Testis (tissue), 5 donors: ENCODE measurements at places on chromosomes 4 and X.

DNA sequence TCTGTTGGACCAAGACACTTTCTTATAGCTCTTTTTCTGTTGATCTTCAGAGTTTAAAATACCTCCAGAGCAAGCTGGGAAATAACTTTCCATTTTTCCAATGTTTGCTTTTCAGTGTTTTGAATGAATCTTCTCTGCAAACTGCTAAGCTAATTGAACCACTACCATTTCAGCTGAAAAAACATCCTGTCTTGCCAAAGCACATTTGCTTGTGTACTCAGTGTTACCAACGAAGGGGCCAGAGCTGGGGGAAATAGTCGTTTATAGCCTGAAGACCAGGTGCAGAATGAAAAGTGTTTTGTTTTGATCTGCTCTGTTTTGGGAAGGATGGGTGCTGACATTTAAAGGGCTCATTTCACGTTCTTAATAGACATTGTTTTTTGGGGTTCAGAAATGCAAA lies 88.4 kb upstream of the CLNK start:
- peak; percentile 49 for DNase-seq

DNA sequence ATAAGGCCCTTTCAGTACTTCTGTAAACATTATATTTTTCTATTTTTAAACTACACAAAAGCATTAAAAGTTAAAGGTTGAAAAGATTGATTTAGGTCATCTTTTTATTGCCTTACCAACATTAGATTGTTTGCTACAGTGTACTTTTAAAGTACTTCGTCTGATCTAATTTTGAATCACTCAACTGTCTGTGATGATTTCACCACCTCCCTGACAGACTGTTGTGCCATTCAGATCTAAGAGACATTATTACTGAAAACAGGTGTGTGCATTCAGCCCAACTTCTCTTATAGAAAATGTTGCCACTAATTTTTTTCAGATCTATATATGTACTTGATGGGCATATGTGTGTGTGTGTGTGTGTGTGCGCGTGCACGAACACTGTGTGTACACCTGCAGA lies 39.3 kb downstream of the GASK1B start:
- DNase-seq, result no peak

DNA sequence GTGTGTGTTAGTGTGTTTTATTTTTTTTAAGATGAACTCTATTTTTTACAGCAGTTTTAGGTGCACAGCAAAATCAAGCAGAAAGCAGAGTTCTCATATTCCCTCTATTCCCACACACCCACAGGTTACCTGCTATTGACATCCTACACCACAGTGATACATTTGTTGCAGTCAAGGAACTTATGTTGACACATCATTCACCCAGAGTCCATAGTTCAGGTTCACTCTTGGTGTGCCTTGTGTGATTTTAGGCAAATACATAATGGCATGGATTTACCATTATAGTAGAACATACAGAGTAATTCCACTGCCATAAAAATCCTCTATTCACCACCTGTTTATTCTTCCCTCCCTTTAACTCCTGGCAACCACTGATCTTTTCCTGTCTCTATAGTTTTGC lies 28.7 kb downstream of the DIAPH2 start:
- DNase-seq, result no peak

GRCh38 chrX:54748626-54749025 lies 49.4 kb downstream of the ITIH6 start:
- no peak for DNase-seq

GRCh38 chr4:98784947-98785706 lies 126.7 kb upstream of the TSPAN5 start:
- DNase-seq, result no peak

DNA sequence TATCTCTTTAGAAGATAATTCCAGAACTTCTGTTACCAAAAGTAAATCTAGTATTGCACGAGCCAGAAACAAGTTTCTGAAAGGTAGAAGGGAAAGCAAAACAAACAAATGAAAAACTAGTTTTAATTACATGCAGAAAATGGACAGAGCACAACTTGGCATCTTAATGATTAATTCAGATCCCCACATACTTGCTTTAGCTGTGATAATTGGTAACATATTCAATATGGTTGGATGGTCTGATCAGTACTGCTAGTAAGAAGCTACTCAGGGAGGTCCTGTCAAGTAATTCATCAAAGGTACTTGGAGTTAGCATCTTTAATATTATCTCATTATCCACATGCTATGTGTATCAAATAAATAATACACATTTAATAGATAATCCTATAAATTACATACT lies 204.3 kb downstream of the TRAM1L1 start:
- no peak for DNase-seq

GRCh38 chrX:143231492-143231891 lies 205.8 kb downstream of the SPANXN4 start:
- no peak for DNase-seq

DNA sequence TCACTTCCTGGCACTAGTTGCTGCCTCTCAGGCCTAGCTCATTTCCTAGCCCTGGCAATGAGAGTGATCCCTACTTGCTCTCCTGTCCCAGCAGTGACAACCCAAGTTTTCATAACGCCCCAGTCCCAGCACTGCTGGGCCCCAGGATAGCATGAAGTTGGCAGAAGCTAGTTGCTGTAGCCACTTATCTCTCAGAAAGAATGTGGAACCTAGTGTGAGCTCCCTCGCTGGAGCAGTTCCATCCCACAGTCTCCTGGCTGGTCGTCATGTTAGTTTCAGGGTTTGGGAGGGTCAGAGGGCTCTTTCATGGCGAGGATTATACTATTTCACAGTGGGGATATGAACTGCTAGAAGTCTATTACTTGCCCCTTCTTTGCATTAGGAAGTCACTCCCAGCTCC lies 5.1 kb downstream of the PF4 start:
- no peak for DNase-seq

DNA sequence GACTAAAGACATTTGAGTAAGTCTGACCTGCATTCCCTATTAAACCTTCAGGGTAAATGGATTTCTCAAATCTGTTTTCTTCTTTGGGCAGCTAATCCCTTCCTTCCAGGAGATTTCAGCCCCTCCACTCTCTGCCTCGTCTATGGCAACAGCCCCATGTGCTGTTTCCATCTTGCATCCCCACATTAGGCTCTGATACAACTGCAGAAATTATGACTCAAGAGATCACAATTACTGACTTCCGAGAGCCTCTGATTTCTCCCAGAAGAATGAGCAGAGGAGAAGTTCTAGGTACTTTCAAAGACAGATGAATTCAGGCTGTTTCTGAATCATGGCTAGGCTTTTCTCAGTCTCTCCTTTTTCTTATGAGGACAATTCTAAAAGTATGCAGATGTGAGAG lies 38.7 kb downstream of the RAI2 start:
- no peak for DNase-seq

GRCh38 chrX:6813836-6814370 lies 279.0 kb upstream of the VCX3A start:
- no peak for DNase-seq

DNA sequence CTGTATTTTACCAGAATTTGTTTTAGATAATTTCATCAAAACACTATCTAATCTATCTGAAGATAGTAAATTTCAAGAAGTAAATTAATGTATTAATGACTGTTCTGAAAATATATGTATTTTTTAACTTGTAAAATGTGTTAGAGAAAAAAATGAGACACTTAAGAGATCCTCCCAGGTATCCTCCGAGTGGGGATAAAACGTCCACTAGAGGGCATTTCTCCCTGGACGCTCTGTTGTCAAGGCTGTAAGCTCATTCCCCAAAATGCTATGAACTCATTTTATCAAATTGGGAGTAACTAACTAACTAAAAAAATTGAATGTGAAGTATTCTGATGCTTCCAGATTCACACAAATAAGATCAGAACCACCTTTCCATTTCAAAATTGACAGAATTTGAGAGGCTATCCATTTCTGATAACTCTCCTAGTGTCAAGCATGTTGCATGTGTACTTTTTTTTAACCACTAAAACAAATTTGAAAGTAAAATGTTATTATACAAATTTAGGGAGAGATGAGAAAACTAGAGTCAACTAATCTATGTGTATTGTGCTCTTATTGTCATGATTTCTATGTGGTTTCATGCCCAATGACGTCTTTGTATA lies 337.3 kb upstream of the HS3ST1 start:
- DNase-seq, result peak; percentile 26

DNA sequence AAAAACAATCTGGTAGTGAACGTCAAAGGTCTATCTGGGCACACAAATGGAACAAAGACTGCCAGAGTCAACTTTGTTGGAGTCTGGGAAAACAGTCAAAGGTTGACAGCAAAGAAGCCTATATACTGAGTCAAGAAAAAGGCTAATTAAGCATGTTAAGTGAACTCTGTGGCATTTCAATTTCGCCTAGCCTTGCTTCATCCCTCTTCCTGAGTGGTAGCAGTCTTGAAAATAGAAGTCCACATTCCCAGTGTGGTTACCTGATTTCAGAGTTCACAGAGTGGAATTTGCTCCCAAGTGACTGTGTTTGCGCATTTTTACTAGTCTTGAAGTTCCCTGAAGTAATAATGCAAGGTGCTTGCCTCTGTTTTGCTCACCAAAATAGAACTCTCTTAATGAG lies 760.0 kb downstream of the FSTL5 start:
- DNase-seq, result no peak

- no peak for DNase-seq
Observed at GRCh38 chrX:114581528-114582263, 2.2 kb upstream of the HTR2C start.

- no peak for DNase-seq
Observed at GRCh38 chr4:109942292-109942926, 29.7 kb downstream of the EGF start.

- DNase-seq, result no peak
Observed at GRCh38 chr4:169925678-169926077, 100.5 kb downstream of the MFAP3L start.

DNA sequence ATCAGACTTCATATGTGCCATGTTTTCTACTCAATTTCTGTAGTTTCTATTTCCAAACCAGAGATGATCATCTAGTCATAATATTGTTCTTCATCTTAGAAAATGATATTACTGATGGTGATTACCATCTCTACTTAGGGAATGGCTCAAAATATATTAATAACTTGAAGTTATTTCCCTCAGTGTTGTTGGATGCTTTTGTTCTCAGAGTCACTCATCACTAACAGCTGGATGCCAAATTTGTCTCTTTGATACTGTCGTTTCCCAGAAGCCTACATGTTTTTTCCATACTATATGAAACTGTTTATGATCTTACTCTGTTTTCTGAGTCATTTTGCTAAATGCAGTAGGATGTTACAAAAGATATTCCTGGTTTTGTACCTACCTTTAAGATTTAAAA lies 8.9 kb downstream of the PGAM4 start:
- DNase-seq, result no peak

DNA sequence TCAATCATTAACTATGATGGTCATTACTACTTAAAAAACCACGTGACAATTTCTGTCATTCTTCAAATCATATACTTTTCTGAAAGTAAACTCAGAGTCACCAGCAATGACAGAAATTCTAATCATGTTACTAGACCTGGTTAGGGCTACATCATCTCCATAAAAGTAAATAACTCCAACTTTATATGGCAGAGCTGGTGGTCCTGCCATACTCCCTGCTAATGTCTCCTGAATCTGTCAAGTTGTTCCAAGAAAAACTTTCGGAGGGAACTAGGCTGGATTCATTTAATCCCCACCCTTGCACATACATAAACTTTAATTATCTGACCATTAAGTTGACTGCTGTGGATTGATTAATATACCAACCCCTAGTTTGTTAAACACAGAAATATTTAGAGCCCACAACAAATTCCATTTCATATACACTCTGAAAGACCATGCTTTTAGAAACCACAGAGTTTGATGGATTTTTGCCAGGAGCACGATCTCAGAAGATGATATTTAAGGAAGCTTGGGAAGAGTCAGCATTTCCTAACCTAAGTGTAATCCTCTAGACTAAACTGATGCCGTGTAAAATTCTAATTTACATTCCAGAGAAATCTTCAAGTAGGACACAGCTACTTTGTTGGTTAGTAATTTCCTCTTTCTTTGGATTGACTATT lies 577.0 kb downstream of the FAT4 start:
- DNase-seq, result no peak

DNA sequence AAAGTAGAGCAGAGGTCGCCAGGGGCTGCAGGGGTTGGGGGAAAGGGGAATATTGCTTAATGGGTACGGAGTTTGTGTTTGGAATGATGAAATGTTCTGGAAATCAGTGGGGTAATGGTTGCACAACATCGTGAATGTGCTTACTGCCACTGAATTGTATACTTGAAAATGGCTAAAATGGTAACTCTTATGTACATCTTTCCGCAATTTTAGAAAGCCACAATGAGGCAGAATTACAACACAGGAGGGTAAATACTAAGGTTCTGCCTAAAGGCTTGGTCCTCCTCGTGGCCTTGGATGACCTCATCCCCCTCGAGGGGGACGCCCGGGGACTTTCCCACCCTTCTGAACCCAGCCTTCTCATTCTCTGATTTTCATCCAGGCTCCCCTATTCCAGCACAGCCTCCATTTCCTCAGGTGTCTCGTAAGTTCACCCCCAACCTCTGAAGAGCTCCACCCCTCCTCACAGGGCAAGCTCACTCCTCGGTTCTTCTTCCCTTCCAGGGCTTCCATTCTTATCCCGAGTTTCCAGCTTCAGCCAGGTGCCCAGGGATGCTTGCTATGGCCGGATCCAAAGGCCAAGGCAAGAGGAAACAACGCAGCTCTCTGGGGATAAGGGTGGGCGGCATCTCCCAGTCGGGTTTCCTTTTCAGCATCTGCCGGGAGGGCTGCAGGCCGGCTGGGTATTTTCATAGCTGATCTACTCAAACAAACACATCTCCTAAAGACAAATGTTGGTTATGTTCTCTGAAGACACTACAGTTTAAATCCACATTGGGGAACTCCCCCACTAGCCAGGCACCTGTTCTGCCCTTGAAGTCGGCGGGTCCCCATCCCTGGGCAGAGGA lies 71.3 kb upstream of the ACSL1 start:
- no peak for DNase-seq

DNA sequence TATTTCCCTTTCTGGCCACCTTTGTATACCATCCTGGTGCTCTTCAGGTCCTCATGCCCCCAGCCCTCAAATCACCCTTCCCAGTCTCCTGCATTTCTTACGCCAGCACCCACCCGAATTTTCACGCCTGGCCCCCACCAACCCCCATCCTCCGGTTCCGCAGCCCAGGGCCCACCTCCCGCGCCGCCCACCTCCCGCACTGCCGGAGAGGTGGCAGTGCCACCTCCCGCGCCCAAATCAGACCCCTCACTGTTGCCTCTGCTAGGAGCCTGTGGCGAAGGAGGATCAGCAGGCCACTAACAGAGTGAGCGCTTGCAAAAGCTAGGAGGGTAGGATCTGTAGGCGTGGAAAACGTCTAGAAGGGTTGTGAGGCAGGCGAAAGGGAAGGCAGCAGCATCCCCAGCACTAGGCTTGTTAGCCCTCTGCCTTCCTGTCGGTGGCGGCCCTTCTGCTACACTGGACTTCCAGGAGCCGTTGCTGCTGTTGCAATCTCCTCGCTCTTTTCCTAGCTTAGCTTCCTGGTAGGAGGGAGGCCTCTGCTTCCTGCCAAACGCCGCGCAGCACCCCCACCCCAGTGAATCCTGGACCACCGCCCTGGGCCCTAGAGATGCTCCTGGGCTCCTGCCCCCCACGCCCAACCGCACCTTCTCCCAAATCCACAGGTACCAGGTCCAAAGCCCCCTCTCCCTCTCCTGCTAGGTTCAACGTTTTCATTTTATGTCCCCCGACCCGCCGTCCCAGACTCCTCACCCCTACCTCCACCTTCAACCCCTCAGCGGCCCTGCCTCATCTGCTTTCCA lies 51.0 kb downstream of the SPIN2B start:
- DNase-seq, result no peak
